Stimulated activated CD8-positive, alpha-beta memory T cell treated with anti-CD3 and anti-CD28 coated beads, Interleukin-15, amount 100 ng/mL, for 24 hours (primary cell): ENCODE measurements at places on chromosomes 7 and 10.

DNA sequence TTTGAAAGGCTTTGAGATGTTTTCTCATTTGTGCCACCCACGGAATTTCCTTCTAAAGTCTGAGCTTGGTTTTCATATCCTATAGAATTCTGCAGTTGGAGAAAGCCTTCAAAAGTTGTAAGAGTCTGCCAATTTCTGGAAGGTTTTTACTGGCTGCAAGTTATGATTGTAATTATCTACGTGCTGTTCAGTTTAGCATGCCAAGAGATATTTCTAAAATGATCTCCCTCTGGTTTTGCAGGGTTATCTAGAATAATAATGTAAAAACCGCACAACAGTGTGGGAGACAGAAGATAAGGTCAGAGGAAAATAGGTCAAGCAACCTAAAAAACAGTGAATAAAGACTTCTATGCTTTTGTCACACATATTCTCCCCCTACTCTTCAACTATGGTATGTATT lies 69.3 kb downstream of the MTERF1 start:
- no peak for DNase-seq

DNA sequence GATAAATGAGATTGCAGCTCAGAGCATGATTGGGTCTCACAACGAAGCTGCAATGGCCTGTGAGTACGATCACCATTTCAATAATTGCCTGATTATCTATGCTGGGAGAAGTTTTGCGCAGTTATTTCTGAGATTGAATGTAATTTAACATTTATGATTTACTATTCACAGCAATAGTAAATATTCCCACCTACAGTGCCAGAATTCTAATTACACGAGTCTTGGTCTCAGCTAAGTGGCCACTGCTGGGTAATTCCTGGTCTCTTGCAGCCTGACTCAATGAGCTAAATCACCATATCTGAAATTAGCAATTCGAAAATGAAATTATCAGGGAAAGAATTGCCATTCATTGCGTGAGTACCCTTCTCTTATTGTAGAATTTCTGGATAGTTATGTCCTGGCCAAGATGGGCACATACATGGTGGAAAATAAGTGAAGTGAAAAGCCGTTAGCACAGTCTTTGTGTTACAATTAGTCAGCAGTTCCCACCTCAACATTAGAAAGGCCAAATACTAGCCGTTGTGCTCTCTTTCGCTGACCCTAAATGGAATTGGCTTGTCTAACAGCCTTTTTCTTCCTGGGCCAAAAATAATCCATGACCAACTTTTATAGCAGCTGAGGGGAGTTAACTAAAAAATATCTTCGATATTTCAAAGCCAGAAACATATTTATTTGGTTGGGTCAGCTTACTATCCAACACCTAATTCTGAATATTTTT lies 681.0 kb upstream of the C7orf33 start:
- no peak for DNase-seq

GRCh38 chr7:67359900-67360299 lies 363.3 kb downstream of the TYW1 start:
- DNase-seq: no peak

DNA sequence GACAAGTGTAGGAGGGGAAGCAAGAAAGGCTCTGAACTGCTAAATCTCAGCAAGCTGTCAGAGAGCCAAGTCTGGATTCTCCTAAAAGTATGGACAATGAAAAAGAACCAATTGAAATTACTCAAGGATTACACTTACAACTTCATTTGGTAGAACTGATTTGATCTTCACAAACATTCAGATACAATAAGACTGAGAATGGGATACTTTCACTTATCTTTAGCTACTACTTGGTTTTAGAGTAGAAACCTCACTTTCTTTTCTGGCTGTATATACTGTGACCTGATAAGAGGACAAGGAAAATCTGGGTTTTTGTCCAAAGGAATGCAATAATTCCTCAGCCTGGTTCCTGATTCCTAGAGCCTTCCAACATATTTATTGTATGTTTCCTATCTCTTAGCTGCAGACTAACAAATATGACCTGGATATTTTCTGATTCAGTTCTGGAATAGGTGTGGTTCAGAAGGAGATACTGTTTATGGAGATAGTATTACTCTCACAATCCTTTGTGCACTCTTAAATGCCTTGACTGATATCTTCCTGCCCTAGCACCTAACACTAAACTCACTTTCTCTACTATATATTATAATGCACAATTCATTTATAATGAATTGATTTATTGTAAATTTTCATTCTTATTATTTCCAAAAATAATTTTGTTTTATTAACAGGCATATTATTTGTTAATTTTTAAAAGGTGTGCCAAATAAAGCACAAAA lies 7.3 kb downstream of the SEMA3A start:
- DNase-seq: no peak

DNA sequence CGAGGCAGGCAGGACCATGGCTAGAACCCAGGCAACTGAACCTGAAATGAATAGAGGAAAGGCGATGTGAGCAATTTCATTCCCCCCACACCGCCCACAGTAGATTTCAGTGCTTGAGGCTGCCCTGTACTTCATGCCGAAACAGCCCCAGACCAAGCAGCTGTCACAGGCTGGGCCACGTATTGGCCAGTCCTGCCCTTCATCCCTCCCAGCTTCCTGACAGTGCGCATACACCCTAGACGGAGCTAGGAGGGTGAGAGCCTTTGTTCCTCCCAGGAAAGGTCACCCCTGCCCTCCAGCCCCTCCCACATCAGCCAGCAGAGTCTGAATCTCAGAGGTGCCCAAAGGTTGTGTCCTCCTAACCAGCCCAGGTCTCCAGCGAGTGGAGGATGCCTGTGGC lies 98.8 kb downstream of the ZMIZ1 start:
- no peak for DNase-seq

DNA sequence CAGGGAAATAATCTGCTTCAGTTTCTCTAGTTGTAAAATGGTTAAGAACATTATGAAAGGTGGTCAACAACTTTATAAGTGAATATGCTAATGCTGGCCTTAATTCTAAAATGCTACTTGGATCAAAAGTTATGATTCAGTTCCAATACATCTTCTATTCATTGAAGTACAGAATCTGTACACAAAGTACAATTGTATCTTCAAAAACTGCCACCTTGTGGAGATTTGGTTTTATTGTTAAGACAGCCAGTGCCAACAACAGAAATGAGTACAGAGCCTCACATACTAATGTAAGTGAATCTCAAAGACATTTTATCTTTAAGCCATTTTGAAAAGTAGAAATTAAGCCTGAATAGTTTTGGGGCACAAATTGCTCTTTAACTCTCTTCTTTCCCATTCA lies 194.0 kb downstream of the CFTR start:
- no peak for DNase-seq

GRCh38 chr10:29279779-29280487 lies 8.9 kb upstream of the LYZL1 start:
- no peak for DNase-seq

- no peak for DNase-seq
Measured at GRCh38 chr7:104328296-104328969, at the start of gene LHFPL3. TSS of gene LHFPL3 (plus strand) at chr7:104328603.

GRCh38 chr7:116150588-116150987 lies 59.8 kb upstream of the TES start:
- no peak for DNase-seq

- DNase-seq: no peak
Measured at GRCh38 chr10:25556457-25556856, 377.6 kb upstream of the MYO3A start.

- no peak for DNase-seq
Measured at GRCh38 chr7:80634505-80634904, 3.9 kb upstream of the CD36 start.

- no peak for DNase-seq
Measured at GRCh38 chr10:104252368-104252767, 2.3 kb upstream of the GSTO1 start.

DNA sequence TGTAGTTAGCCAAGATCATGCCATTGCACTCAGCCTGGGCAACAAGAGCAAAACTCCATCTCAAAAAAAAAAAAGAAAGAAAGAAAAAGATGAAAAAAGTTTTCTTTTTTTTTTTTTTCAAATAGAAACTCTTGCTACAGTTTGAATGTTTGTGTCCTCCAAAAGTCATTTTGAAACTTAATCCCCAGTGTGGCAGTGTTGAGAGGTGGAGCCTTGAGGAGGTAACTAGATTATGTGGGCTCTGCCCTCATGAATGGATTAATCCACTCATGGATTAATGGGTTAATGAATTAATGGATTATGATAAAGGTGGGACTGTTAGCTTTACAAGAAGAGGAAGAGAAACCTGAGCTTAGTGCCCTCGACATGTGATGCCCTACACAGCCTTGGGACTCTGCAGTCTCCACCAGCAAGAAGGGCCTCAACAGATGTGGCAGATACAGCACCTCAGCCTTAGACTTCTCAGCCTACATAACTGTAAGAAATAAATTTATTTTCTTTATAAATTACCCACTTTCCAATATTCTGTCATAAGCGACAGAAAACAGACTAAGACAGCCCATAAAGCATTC lies 25.1 kb downstream of the CPEB3 start:
- DNase-seq: no peak

DNA sequence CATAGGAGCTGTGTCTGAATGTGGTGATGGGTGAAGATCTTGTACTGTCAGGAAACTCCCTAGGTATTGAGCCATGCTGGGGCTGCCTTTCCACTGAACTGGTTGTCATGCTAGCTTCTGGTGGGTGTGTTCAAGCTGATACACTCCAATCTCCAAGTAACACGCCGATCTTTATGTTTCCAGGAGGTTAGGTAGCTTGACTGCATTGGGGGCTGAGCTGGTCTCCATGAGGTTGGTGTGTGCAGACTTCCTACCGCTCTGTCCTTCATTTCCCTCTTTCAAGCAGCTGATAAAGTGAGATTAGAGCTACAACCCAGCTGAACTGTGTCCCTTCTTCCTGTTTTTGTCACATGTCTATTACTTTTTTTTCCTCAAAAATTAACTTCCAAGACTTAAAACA lies 265.5 kb downstream of the ANKRD30A start:
- no peak for DNase-seq

DNA sequence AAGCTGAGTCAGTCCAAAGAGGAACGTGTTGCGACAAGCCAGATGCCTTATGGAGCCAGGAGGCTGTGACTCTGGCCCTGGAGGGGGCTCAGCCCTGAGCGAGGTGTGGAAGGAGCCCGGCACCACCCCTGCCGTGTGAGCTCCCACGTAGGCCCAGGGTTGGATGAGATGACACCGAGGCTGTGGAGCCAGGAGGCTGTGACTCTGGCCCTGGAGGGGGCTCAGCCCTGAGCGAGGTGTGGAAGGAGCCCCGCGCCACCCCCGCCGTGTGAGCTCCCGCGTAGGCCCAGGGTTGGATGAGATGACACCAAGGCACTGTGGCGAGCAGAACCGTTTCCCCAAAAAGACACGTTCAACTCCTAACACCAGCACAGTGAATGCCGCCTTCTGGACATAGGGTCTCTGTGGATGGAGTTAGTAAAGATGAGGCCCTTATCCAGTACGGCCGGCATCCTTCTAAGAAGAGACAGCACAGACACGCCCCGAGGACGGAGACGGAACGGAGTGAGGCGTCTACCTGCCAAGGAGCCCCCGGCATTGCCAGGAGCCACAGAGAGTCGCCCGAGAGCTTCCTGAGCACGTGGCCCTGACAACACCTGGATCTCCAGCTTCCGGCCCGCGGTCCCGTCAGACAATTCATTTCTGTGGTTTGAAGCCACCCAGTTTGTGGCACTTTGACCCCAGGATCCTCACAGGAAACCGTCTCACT lies 472.5 kb downstream of the DNAJB6 start:
- no peak for DNase-seq
